ENCODE measurements at places on chromosomes 5 and 9.

DNA sequence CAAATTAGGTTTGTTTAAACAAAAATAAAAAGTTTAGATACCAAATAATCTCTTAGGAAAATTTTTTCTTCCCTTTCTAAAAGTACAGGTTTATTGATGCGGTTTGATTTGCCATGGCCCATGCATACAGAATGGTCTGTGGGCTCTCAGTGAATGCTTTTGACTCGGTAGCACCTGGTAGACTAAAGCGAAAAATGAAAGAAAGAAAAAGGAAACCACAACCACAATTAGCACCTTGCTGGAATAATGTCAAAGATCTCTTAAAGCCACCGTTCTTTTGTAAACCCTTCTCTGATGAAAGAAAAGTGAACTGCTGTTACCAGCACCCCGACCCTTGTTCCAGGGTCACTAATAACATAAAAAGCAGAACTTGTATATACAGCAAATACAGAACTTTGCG, 157.9 kb downstream of the NFIB start:
- no peak for DNase-seq

- DNase-seq, result no peak
Measured at GRCh38 chr5:159752622-159753275, 163.5 kb upstream of the ADRA1B start.

- DNase-seq, result peak; percentile 8
Measured at GRCh38 chr5:112390327-112390726, 28.8 kb downstream of the EPB41L4A start.

DNA sequence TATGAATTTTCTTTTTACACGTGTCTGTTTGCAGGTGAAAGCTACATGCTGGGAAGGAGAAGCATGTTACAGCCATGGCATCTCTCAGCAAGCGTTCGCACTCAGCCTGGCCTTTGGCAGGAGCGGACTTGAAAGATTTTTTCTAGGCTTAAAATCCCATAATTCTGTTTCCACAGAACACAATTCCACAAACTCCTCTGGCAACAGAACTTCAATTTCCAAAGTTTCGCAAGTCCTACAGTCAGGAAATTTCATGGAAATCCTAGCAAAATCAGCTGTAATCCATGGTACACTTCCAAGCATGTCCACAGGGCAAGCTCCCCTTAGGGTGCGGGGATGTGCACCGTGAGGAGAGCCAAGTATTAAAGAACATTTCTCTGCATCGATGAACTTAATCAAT, 35.9 kb downstream of the SUB1 start:
- no peak for DNase-seq

DNA sequence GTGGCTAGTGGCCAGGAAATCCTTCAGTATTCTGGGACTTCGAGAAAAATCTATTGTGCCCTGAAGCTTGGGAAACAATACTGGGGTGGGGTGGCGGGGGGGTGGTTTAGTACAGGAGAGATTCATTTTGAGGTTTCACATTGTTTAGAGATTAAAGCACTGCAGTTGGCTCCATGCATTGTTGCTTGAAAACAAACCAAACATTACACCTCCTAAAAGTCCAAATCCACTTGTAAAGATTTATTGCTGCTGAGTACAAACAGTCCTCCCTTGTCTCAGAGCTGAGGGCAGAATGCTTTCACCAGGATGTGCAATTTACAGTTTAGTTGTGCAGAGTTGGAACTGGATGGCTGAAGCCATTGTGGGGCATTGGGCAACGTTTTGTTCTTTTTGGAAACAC, 49.4 kb downstream of the GGTA1 start:
- no peak for DNase-seq

DNA sequence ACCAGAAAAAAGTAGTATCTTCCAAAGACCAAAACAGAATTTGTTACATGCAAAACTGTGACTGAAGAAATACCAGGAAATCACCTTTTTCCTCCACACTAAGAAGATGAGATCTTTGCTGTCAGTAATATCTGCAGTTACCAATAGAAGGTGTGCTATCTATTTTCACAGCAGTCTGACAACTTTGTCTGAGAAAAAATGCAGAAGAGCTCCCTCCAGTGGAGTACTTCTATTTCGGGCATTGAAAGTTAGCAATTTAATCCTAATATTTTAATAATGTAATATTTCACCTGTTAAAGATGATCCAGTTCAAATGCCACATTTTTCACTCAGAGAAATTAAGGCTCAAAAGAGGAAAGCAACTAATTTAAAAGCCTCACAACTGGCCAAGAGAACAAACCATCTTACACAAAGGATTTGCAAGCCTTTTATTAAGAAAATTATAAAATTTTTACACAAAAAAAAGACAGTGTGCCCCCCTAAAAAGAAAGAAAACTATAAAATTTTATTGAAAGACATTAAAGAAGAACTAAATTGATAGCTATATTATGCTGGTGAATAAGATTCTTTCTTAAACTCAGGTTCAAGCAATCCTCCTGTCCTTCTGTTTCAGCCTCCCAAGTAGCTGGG, 50.6 kb downstream of the DEPDC1B start:
- no peak for DNase-seq

DNA sequence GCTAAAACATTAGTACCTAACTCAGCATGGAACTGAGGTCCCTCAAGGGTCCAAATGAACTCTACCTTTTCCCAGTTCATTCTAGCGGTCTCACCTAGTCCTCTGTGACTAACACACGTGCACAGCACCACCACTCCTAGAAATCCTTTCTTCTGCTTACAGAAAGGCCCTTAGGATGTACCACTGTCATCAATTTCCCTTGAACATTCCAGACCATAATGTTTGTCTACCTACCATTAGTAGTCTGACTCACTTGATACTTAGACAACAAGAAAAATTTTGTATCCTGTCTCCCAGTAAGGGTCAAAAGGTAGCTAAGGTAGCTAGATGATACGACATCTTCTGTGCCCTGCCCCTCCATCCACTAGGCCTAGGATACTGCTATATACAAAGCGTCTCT, 166.6 kb downstream of the TSSK1B start:
- DNase-seq, result no peak

GRCh38 chr5:141565826-141566570, 52.8 kb downstream of the DIAPH1 start:
- DNase-seq, result no peak

- DNase-seq, result no peak
Measured at GRCh38 chr5:124451721-124452383, 294.6 kb downstream of the ZNF608 start.

- DNase-seq, result peak; percentile 64
Measured at GRCh38 chr9:131608493-131609037, 63.2 kb downstream of the PRRT1B start.

- DNase-seq, result no peak
Measured at GRCh38 chr9:135001526-135001925, 83.8 kb upstream of the FCN1 start.

DNA sequence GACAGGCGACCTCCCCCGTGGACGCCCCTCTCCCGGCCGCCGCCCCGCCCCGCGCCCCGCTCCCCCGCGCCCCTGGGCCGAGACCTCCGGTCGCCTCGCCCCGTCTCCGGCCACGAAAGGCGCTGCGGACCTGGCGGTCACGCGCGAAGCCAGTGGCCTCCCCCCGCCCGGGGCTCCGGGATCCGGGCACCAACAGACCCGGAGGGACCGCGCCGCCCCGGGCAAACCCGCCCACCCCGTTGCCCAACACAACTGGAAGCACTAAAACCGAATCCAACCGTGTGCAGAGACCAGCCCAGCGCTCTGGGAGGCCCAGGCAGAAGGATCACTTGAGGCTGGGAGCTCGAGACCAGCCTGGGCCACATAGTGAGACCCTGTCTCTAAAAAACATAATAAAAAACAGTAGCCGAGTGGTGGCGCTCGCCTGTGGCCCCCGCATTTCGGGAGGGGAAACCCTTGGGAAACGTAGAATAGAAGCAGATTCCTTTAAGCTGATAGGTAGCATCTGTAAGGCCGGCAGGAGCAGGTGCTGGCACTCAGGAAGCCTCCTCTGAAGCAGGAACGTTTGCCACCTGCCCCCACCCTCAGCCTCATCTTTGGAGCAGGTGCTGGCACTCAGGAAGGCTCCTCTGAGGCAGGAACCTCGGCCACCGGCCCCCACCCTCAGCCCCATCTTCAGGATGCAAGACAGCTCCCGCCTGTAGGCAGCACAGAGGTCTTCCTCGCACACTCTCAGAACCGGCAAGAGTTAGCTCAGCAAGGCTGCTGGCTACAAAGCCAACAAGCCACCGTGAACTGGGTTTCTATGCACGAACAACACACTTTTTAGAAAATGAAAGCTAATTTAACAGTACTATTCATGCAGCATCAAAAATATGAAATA, 4.6 kb upstream of the SLC9A3 start:
- DNase-seq, result no peak

DNA sequence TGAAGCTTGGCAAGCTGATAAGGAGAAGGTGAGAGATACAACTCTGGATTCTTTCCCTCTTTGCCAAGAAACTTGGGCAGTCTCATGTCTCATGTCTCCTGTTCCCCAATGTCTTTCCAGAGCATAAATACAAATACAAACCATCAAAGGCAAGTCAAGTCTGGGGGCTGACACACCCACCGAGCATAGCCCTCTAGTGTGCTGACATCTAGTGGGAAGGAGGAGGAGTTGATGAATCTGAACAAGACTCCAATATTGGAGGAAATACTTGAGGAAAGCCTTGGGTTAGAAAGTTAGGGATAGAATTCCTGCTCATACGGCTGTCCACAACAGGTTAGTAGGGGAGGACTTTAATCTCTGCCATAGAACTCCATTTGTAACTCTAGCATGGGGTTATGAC, 8.6 kb downstream of the MLANA start:
- no peak for DNase-seq
